Liver (tissue), 10 donors: ENCODE measurements at places on chromosomes 16 and 17. TPM values are rescaled to one million over a fixed set of nuclear protein-coding genes. Genes with fewer than 3 reads are reported as not detected.

FBRS gene
- 7.3 TPM for total RNA-seq

ZNF764 gene
- 6.8 TPM for total RNA-seq

CCDC144A gene
- total RNA-seq, result 5.2 TPM

HSF5 gene
- 0.09 TPM for total RNA-seq

HMOX2 gene
- 11.4 TPM for total RNA-seq

MNT gene
- total RNA-seq, result 2.8 TPM

KRTAP3-1 gene
- not detected for total RNA-seq

ZG16B gene
- 0.79 TPM for total RNA-seq

PERCC1 gene
- 0.50 TPM for total RNA-seq

TBC1D3I gene
- not detected for total RNA-seq

CNTNAP4 gene
- 0.09 TPM for total RNA-seq

AATK gene
- total RNA-seq, result 0.79 TPM

C1QTNF8 gene
- total RNA-seq, result not detected

RHBDF1 gene
- 2.1 TPM for total RNA-seq

FAM171A2 gene
- 1.1 TPM for total RNA-seq

CD300LG gene
- total RNA-seq, result 0.17 TPM

KRTAP4-1 gene
- not detected for total RNA-seq

TBC1D3H gene
- total RNA-seq, result not detected

CRISPLD2 gene
- total RNA-seq, result 3.4 TPM

NT5C gene
- 27.2 TPM for total RNA-seq

SMIM22 gene
- total RNA-seq, result not detected

PRAC2 gene
- not detected for total RNA-seq

NOXO1 gene
- total RNA-seq, result 0.67 TPM

SYNGR3 gene
- total RNA-seq, result 0.47 TPM

CSH2 gene
- not detected for total RNA-seq

KRTAP4-5 gene
- total RNA-seq, result not detected

IKZF3 gene
- 2.3 TPM for total RNA-seq

GLG1 gene
- total RNA-seq, result 70.7 TPM

ALOX15B gene
- total RNA-seq, result 1.0 TPM

KRTAP3-2 gene
- total RNA-seq, result not detected

HAS3 gene
- total RNA-seq, result 0.09 TPM

CCL4 gene
- total RNA-seq, result 1.7 TPM

STH gene
- total RNA-seq, result not detected

KRT39 gene
- not detected for total RNA-seq

ZKSCAN2 gene
- total RNA-seq, result 2.6 TPM
